Memory B cell (primary cell): ENCODE measurements at places on chromosomes 11 and 22.
A peak's percentile ranks its signal among the peaks of the same experiment; 100 is the strongest.

DNA sequence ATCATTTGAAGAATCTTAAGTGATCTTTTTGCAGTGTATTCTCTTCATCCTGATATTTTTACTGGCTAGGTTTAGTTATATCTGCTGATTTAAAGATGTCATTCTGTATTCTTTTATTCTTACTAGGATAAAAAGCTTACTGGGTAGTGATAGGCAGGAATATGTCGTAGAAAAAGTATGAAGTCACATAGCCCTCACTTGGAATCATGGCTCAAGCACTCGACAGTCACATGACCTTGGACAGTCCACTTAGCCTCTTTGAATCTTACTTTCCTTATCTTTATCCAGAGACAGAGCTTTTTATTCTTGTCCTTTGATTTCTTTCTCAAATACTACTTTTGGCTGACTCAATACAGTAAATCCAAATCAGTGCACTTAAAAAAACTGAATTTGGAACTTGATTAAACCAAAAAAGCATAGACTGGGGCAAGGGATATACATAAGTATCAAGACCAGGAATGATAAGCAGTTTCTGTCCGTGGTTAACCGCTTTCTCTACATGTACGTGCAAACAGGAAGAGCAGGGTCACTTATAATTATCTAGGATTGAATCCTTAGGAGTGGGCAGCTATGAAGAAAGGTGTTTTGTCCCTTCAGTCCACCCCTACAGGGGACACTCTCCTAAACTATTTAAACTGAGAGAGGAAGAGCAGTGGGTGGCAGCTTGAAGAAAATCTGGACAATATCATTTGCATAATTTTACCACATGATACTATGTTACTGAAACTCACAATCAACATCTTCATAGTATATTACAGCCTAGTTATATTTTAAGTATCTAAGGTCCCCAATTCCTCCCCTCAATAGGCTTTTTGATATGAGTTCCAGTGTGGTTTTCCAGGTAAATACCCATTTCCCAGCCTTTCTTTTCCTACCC lies 8.0 kb downstream of the MMP7 start:
- H3K27ac ChIP-seq = no peak overlapping the region
- H3K27me3 ChIP-seq = peaks cover 12% of the 10 kb centered on the region
- DNase-seq = no peak
- peaks cover 6% of the 10 kb centered on the region for H3K4me1 ChIP-seq
- H3K36me3 ChIP-seq = peaks cover 2% of the 10 kb centered on the region

- no peak overlapping the region for H3K4me3 ChIP-seq
- H3K27ac ChIP-seq = no peak overlapping the region
- H3K4me1 ChIP-seq = peaks cover 2% of the 10 kb centered on the region
- H3K36me3 ChIP-seq = no peaks in the 10 kb centered on the region
Measured at GRCh38 chr11:72271980-72272379, 28.0 kb upstream of the PHOX2A start.

DNA sequence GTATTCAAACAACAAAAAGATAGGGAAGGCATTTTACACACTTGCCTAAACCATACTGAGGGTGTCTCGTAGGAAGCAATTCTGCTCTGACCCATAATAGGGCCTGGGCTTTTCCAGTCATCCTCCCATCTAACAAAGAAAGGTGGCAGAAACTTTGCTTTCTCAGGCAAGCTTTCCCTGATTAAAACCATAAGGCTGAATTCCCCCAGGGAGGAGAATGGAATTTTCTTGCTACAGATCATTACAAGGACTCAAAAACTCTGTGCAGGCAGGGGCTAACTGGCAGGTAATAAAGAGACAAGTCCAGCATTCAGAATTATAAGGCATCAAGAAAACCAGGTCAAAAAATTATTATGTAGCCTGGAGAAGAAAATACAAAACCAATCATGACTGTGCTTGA lies 90.4 kb downstream of the RBFOX2 start:
- no peaks in the 10 kb centered on the region for H3K4me1 ChIP-seq
- DNase-seq = no peak
- peaks cover 3% of the 10 kb centered on the region for H3K27me3 ChIP-seq
- H3K27ac ChIP-seq = no peak overlapping the region

- no peak overlapping the region for H3K27ac ChIP-seq
- H3K36me3 ChIP-seq = peaks cover 42% of the 10 kb centered on the region
- H3K4me1 ChIP-seq = peaks cover 32% of the 10 kb centered on the region
- no peak overlapping the region for H3K4me3 ChIP-seq
Measured at GRCh38 chr11:35761899-35762298, 99.3 kb downstream of the TRIM44 start.

- H3K4me3 ChIP-seq = no peak overlapping the region
- no peaks in the 10 kb centered on the region for H3K4me1 ChIP-seq
- peaks cover 21% of the 10 kb centered on the region for H3K36me3 ChIP-seq
- DNase-seq = no peak
- no peak overlapping the region for H3K27ac ChIP-seq
Measured at GRCh38 chr11:8671193-8671612, 11.3 kb downstream of the TRIM66 start.

- no peaks in the 10 kb centered on the region for H3K4me1 ChIP-seq
- no peaks in the 10 kb centered on the region for H3K36me3 ChIP-seq
- DNase-seq = no peak
- no peak overlapping the region for H3K4me3 ChIP-seq
Measured at GRCh38 chr11:101498891-101499290, 84.9 kb downstream of the TRPC6 start.

GRCh38 chr11:24356501-24356900 lies 140.4 kb upstream of the LUZP2 start:
- no peaks in the 10 kb centered on the region for H3K27me3 ChIP-seq
- no peak for DNase-seq
- no peaks in the 10 kb centered on the region for H3K4me1 ChIP-seq
- H3K27ac ChIP-seq = no peak overlapping the region

DNA sequence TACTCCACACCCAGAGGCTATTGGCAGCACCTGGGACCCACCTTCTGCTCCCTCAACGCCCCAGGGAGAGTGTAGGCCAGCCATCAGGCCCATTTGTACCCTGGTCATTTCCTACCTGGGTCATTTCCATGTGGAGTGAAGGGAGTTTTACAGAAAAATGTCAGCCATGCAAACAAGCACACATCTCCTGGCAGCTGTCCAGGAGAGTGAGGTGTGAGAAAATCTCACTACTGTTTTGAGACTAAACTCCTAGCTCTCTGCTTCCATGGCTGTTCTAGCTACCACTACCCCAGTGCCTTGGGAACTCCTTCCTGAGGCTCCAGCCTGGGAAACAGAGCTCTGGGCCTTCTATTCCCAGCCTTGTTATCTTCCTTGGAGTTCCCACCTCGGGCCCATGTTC lies 2.8 kb upstream of the TMPRSS13 start:
- H3K36me3 ChIP-seq = no peaks in the 10 kb centered on the region
- H3K27ac ChIP-seq = peak overlapping the region; percentile 76
- peaks cover 13% of the 10 kb centered on the region for H3K4me1 ChIP-seq
- H3K27me3 ChIP-seq = no peaks in the 10 kb centered on the region
- H3K4me3 ChIP-seq = no peak overlapping the region

DNA sequence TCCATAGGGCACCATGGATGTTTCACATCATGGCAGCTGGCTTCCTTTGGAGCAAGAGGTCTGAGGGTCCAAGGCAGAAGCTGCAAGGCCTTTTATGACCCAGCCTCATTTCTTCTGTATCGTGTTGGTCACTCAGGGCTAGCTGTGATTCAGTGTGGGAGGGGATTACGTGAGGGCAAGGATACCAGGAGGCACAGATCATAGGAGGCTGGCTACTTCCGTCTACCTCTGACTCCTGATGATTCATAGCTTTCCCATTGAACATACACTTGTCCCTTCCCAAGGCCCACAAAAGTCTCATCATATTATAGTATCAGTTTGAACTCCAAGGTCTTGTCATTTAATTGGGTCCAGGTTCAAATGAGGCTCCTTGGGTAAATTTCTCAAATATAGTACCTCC lies 135.3 kb upstream of the ZBED5 start:
- DNase-seq = no peak
- no peak overlapping the region for H3K4me3 ChIP-seq
- H3K27ac ChIP-seq = no peak overlapping the region
- H3K27me3 ChIP-seq = no peaks in the 10 kb centered on the region
- peaks cover 9% of the 10 kb centered on the region for H3K4me1 ChIP-seq

DNA sequence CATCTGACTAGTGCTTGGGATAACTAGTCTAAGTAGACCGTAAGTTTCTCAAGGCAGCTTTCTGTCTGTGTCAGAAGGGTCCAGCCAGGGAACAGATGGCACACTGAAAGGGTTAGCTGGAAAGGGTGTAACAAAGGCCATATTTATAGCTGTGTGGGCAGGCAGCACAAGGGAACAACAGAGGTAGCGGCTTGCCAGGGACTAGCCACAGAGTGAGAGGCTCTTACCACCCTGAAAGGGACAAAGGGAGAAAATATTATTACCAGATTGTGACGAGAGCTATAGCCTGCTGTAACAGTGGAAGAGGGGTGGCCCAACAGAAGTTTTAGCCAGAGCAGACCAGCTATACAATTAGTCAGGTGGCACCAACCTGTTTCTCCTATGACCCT lies 129.4 kb downstream of the CCDC34 start:
- H3K36me3 ChIP-seq = no peaks in the 10 kb centered on the region
- H3K4me1 ChIP-seq = peaks cover 9% of the 10 kb centered on the region
- H3K27ac ChIP-seq = peak overlapping the region; percentile 49
- no peak overlapping the region for H3K4me3 ChIP-seq

DNA sequence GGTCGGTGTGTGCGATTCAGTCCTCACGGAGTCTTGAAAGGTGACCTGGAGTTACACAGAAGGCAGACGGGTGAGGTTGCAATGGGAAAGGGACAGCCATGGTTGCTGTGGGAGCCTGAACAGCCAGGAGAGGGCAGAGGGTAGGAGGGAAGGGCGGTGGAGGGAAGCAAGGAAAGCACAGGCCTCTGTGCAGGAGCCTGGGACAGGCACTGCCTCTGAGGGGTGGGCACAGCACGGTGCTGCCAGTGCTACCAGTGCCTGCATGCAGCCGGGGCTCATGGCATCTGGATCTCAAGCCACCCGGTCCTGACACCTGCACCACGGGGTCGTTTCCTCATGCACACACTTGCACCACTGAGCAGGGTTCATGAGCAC lies 401.0 kb downstream of the TBC1D22A start:
- peaks cover 21% of the 10 kb centered on the region for H3K36me3 ChIP-seq
- H3K27ac ChIP-seq = no peak overlapping the region
- DNase-seq = no peak
- H3K27me3 ChIP-seq = no peaks in the 10 kb centered on the region
- peaks cover 3% of the 10 kb centered on the region for H3K4me1 ChIP-seq

DNA sequence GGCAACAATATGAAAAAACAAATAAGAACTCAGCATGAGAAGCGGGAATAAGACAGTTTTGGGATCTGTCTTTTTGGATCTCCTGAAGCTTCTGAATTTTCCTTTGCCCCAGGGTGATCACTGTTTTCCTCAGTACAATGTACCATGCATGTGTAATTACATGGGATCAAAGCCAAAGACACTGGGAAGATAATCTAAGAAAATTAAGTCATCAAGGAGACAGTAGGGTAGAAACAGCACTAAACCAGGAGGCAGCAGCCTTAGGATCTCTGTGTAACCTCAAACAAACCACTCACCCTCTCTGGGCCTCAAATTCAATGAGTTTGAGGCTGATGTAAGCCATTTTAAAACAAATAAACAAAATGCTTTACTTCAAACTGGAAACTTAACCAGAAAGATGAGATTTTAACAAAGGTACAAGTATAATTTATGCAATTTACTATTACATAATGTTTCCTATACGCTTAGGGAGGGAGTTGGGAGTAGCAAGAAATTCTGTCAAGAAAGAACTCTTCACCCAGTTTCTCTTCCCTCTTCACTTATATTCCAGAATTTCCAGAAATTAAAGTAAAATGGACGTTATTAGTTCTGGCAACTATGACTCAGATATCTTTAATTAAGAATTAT lies 77.0 kb downstream of the RAB30 start:
- H3K27ac ChIP-seq = peak overlapping the region; percentile 57
- DNase-seq = no peak
- peaks cover 38% of the 10 kb centered on the region for H3K36me3 ChIP-seq
- H3K4me1 ChIP-seq = peaks cover 56% of the 10 kb centered on the region
- no peak overlapping the region for H3K4me3 ChIP-seq

- H3K36me3 ChIP-seq = no peaks in the 10 kb centered on the region
- no peak overlapping the region for H3K4me3 ChIP-seq
- no peak for DNase-seq
- H3K27me3 ChIP-seq = peaks cover 12% of the 10 kb centered on the region
Measured at GRCh38 chr11:116112087-116112935, 608.1 kb upstream of the CADM1 start.

GRCh38 chr11:12991426-12991825 lies 17.7 kb upstream of the RASSF10 start:
- H3K27ac ChIP-seq = no peak overlapping the region
- H3K27me3 ChIP-seq = no peaks in the 10 kb centered on the region
- DNase-seq = no peak
- no peaks in the 10 kb centered on the region for H3K36me3 ChIP-seq
- H3K4me1 ChIP-seq = no peaks in the 10 kb centered on the region

DNA sequence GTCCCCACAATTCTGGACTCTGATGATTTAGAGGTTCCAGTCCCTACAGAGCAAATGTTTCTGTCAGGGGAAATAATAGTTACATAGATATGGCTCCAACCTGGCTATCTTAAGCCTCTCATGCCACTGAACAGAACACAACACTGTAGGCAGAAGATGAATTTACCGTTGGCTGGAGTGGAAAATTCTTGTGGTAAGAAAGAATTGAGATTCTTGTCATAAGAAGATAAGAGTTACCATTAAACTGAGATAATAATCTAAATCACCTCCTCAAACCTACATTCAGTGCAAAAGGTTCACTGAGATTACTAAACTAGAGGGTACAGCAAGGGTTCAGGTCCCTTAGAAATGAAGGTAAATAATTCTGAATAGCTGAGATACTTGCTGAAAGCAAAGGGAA lies 10.1 kb upstream of the NAALAD2 start:
- DNase-seq = no peak
- no peaks in the 10 kb centered on the region for H3K36me3 ChIP-seq
- peaks cover 3% of the 10 kb centered on the region for H3K27me3 ChIP-seq
- no peak overlapping the region for H3K4me3 ChIP-seq
- no peak overlapping the region for H3K27ac ChIP-seq
- no peaks in the 10 kb centered on the region for H3K4me1 ChIP-seq

GRCh38 chr22:20550851-20551744 lies 43.7 kb downstream of the MED15 start:
- peak overlapping the region; percentile 49 for H3K4me3 ChIP-seq
- peak; percentile 41 for DNase-seq
- peaks cover 37% of the 10 kb centered on the region for H3K4me1 ChIP-seq
- no peaks in the 10 kb centered on the region for H3K27me3 ChIP-seq
- peak overlapping the region; percentile 94 for H3K27ac ChIP-seq
- H3K36me3 ChIP-seq = peaks cover 9% of the 10 kb centered on the region

GRCh38 chr11:128957202-128957482 lies 14.5 kb upstream of the TP53AIP1 start:
- H3K36me3 ChIP-seq = no peaks in the 10 kb centered on the region
- no peak for DNase-seq
- no peak overlapping the region for H3K4me3 ChIP-seq
- peaks cover 16% of the 10 kb centered on the region for H3K27me3 ChIP-seq
- no peak overlapping the region for H3K27ac ChIP-seq

DNA sequence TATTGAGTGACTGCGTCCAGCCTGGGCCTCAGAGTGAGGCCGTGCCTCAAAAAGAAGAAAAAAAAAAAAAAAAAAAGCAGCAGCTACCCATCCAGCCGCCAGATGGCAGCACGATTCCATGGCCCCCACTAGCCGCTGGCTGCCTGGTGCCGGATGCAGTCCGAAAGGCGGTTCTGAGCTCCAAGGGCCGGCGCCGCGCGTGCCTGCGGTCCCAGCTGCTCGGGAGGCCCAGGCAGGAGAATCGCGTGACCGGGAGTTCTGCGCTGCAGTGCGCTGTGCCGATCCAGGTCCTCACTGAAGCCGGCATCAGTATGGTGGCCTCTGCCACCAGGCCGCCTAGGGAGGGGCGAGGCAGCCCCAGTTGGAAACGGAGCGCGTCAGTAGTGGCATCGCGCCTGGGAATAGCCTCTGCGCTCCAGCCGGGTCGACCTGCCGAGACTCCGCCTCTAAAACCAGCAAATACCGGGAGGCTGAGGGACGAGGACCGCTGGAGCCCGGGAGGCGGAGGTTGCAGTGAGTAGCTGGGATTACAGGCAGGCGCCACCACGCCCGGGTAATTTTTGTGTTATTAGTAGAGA lies 19.3 kb downstream of the SCARF2 start:
- H3K4me3 ChIP-seq = peak overlapping the region; percentile 54
- peak; percentile 74 for DNase-seq
- H3K4me1 ChIP-seq = no peaks in the 10 kb centered on the region
